ENCODE measurements at places on chromosomes 5 and 9. TPM values are rescaled to one million over a fixed set of nuclear protein-coding genes. Genes with fewer than 3 reads are reported as not detected.

GRCh38 chr5:151892393-151892792, 32.3 kb downstream of the GLRA1 start:
- no peaks in the 10 kb centered on the region for H3K4me1 ChIP-seq
- no peaks in the 10 kb centered on the region for H3K36me3 ChIP-seq
- no peak overlapping the region for H3K27ac ChIP-seq

GRCh38 chr9:86486891-86487837, 133.0 kb upstream of the TUT7 start:
- H3K27ac ChIP-seq: no peak overlapping the region
- H3K27me3 ChIP-seq: no peaks in the 10 kb centered on the region
- peaks cover 10% of the 10 kb centered on the region for H3K4me1 ChIP-seq
- DNase-seq: no peak
- H3K36me3 ChIP-seq: no peaks in the 10 kb centered on the region

GRCh38 chr5:41161271-41161670, 52.1 kb downstream of the C6 start:
- H3K27me3 ChIP-seq: no peaks in the 10 kb centered on the region
- H3K36me3 ChIP-seq: no peaks in the 10 kb centered on the region
- no peak overlapping the region for H3K27ac ChIP-seq
- no peak overlapping the region for H3K4me3 ChIP-seq

The ZNF462 gene
- not detected for total RNA-seq

DNA sequence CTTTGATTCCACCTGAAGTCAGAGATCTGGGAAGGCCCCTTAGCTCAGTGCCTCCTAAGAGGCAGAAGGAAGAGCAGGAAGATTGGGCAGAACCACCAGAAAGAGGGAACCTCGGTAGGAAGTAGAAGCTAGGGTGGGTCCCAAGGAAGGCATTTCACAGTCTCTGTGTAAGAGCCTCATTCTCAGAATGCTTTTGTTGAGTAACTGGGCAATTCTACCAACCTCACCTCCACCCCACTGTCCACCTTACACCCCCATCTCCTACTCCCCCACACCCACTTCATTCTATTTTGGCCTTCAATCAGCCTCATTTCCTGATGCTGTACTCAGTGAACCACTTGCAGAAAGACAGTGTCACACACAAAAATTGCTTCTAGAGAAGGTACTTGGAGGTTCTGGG, 3.5 kb downstream of the HBEGF start:
- peaks cover 60% of the 10 kb centered on the region for H3K36me3 ChIP-seq
- no peak for DNase-seq
- H3K4me3 ChIP-seq: peak overlapping the region; percentile 84
- no peaks in the 10 kb centered on the region for H3K27me3 ChIP-seq

DNA sequence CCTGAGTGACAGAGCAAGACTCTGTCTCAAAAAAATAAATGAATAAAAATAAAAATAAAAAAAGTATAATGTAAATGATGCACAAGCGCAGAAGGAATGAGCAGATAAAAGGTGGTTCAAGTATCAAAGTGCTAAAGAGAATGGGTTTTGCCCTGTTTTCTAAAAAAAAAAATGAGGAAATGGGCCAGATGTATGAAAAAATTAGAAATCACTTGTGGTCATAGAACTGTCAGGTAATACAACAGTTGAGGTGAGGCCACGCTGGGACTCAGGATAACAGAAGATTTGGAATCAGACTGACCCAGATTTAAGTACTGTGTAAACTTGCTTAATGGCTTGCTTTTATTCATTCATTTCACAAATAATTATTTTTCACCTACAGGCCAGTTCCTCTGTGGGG, 69.8 kb downstream of the MAPKAP1 start:
- peaks cover 45% of the 10 kb centered on the region for H3K4me1 ChIP-seq
- no peaks in the 10 kb centered on the region for H3K27me3 ChIP-seq
- no peak overlapping the region for H3K27ac ChIP-seq
- DNase-seq: no peak
- H3K4me3 ChIP-seq: no peak overlapping the region

- H3K36me3 ChIP-seq: peaks cover 2% of the 10 kb centered on the region
- H3K4me3 ChIP-seq: no peak overlapping the region
- peaks cover 14% of the 10 kb centered on the region for H3K4me1 ChIP-seq
- no peak overlapping the region for H3K27ac ChIP-seq
- no peaks in the 10 kb centered on the region for H3K27me3 ChIP-seq
These were observed 8.0 kb downstream of the PDCD1LG2 start for GRCh38 chr9:5518171-5518936.

The DHX29 gene
- total RNA-seq: 16.7 TPM

DNA sequence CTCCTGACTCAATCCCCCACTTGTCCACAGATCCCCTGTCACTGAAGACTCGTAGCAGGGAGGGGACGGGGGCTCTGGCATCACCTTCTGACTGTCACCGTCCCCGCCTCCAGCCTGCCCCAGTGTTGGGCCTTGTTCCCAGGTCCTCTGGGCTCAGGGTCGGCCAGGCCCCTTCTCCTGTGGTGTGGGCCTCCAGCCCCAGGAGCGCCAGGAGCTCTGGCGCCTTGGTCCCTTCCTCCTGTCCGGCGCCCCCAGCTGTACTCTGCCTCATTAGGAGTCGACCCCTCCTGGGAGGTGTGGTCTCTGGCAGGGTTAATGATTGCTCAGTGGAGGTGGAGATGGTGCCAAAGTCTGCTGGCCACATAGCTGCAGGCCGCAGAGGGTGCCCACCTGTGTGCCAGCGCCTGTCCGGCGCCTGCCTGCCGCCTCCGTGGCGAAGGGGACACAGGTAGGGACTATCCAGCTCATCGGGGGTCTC, at the start of gene CDHR2:
Gene CDHR2 (plus strand): TSS at position 376 of the 478 bp plus-strand sequence. CDS start 16,011 bp downstream, outside the sequence.
- H3K27me3 ChIP-seq: no peaks in the 10 kb centered on the region
- no peak within 1 kb of the TSS for H3K4me3 ChIP-seq
- peaks cover 37% of the 10 kb centered on the region for H3K4me1 ChIP-seq
- no peak within 1 kb of the TSS for H3K27ac ChIP-seq
- DNase-seq: no peak
- peaks cover 15% of the 10 kb centered on the region for H3K36me3 ChIP-seq

DNA sequence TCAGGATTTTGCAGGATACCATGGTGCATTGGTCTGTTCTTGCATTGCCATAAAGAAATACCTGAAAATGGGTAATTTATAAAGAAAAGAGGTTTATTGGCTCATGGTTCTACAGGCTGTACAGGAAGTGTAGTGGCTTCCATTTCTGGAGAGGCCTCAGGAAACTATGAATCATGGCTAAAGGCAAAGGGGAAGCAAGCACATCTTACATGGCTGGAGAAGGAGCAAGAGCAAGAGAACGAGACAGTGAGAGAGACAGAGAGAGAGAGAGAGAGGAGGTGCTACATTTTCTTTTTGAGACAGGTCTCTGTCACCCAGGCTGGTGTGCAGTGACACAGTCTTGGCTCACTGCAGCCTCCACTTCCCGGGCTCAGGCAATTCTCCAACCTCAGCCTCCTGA, 43.9 kb downstream of the P4HA2 start:
- H3K4me1 ChIP-seq: peaks cover 26% of the 10 kb centered on the region
- peaks cover 3% of the 10 kb centered on the region for H3K36me3 ChIP-seq
- no peak overlapping the region for H3K27ac ChIP-seq
- no peak for DNase-seq
- peaks cover 7% of the 10 kb centered on the region for H3K27me3 ChIP-seq

GRCh38 chr5:9059920-9060691, 485.8 kb downstream of the SEMA5A start:
- H3K4me1 ChIP-seq: no peaks in the 10 kb centered on the region
- no peaks in the 10 kb centered on the region for H3K36me3 ChIP-seq
- DNase-seq: no peak
- no peaks in the 10 kb centered on the region for H3K27me3 ChIP-seq

DNA sequence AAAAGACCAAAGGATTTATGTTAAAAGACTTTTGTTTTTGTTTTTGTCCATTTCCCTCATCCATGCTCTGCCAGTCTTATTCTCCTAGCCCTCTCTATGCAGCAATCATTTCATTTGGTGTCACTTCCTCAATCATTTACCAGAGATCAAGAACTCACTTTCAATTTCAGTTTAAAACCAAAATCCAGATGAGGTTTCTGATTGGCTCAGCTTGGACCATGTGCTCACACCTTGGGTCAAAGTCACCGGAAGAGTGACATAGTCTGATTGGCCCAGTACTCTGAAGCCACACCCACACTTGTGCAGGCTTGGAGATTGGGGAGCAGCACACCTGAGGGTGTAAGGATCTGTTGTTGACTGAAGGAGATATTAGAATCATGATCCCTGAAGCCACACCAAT, 79.6 kb downstream of the TLR4 start:
- no peak overlapping the region for H3K27ac ChIP-seq
- peaks cover 6% of the 10 kb centered on the region for H3K27me3 ChIP-seq
- DNase-seq: peak; percentile 61
- no peaks in the 10 kb centered on the region for H3K36me3 ChIP-seq
- peaks cover 20% of the 10 kb centered on the region for H3K4me1 ChIP-seq

- no peaks in the 10 kb centered on the region for H3K36me3 ChIP-seq
- no peak within 1 kb of the TSS for H3K27ac ChIP-seq
- no peak for DNase-seq
- peak within 1 kb of the TSS; percentile 57 for H3K4me3 ChIP-seq
- H3K27me3 ChIP-seq: peaks cover 64% of the 10 kb centered on the region
These were observed at the start of gene C1QTNF2 for GRCh38 chr5:160369990-160370712. TSS of gene C1QTNF2 (minus strand) at chr5:160370626. CDS start at chr5:160355011, 15,615 bp downstream.

The TEX48 gene
- 1.7 TPM for total RNA-seq

GRCh38 chr9:12538842-12539579, 154.2 kb upstream of the TYRP1 start:
- H3K27ac ChIP-seq: no peak overlapping the region
- no peaks in the 10 kb centered on the region for H3K36me3 ChIP-seq
- DNase-seq: no peak

- H3K4me1 ChIP-seq: no peaks in the 10 kb centered on the region
- no peak for DNase-seq
- no peak overlapping the region for H3K27ac ChIP-seq
- H3K27me3 ChIP-seq: no peaks in the 10 kb centered on the region
- peaks cover 13% of the 10 kb centered on the region for H3K36me3 ChIP-seq
These were observed 60.1 kb downstream of the ZDHHC21 start for GRCh38 chr9:14633148-14633547.

DNA sequence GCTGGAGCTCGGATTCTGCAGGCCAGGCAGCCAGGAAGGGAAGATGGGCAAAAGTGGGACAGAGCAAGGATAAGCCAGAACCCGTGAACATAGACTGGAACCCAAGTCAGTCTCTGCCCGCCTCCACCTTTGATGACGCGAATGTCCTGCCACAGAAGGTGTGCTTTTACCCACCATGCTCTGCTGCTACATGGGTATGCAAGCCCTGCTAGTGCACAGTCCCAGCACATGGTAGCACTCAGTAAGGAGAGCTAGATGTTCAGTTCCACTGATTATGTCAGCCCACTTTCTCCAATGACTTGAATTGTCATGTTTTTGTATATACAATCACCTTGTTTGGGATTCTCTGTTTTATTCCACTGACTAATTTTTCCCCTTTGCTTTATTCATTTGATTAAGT, 11.4 kb upstream of the CD72 start:
- no peak for DNase-seq
- H3K27me3 ChIP-seq: no peaks in the 10 kb centered on the region
- H3K4me3 ChIP-seq: no peak overlapping the region
- H3K27ac ChIP-seq: no peak overlapping the region

DNA sequence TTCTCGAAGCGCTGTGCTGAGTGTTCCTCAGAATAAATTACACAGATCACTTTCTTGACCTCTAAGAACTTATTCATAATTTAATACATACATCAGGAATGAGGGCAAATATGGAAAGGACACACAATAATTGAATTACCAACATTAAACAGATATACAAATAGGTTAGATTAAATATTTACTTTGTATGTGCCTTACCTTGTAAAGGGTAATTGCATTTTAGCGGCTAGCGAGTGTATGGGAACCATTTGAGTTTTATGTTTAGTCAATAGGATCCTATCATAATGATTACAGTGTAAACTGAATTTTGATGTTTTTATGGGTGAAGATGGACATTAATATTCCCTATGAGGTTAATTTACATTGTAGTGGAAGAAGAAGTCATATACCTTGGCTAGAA, 1187.1 kb upstream of the WWC1 start:
- H3K27ac ChIP-seq: no peak overlapping the region
- no peak overlapping the region for H3K4me3 ChIP-seq
- H3K36me3 ChIP-seq: no peaks in the 10 kb centered on the region
- no peak for DNase-seq
- no peaks in the 10 kb centered on the region for H3K4me1 ChIP-seq

DNA sequence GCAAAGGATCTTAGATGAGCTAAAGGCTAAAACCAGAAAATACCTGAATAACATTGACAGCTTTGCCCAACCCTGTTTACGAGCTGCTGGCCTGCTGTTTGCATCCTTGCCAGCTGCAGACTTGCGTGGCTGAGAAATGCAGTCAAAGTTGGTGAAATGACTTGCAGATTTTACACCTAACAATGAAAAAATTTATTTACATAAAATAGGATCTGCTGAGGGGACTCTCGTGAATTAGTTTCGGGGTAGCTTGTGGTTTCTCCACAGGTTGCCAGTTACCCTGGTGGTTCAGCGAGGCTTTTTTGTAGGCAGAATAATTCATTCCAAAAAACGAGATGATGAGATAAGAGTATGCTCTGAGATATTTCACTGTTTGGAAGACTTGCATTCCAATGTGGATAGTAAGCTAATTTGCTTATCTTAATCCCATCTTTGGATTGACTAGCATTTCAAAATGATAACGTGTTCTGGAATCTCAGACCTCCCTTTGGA, 65.7 kb upstream of the FANCC start:
- no peak overlapping the region for H3K4me3 ChIP-seq
- no peaks in the 10 kb centered on the region for H3K4me1 ChIP-seq
- peaks cover 43% of the 10 kb centered on the region for H3K27me3 ChIP-seq
- no peak overlapping the region for H3K27ac ChIP-seq
- DNase-seq: no peak
- no peaks in the 10 kb centered on the region for H3K36me3 ChIP-seq

The GABRA6 gene
- total RNA-seq: not detected

- H3K27ac ChIP-seq: peak overlapping the region; percentile 95
- DNase-seq: no peak
- H3K4me1 ChIP-seq: peaks cover 98% of the 10 kb centered on the region
- peak overlapping the region; percentile 75 for H3K4me3 ChIP-seq
- H3K36me3 ChIP-seq: peaks cover 80% of the 10 kb centered on the region
These were observed 78.8 kb upstream of the TNFAIP8 start for GRCh38 chr5:119276978-119277377.

GRCh38 chr5:168974082-168974481, 326.9 kb downstream of the SLIT3 start:
- H3K27ac ChIP-seq: no peak overlapping the region
- no peaks in the 10 kb centered on the region for H3K4me1 ChIP-seq
- DNase-seq: no peak

GRCh38 chr5:119435436-119436132, 16.7 kb upstream of the HSD17B4 start:
- H3K36me3 ChIP-seq: no peaks in the 10 kb centered on the region
- peaks cover 26% of the 10 kb centered on the region for H3K4me1 ChIP-seq
- no peak overlapping the region for H3K27ac ChIP-seq
- peaks cover 17% of the 10 kb centered on the region for H3K27me3 ChIP-seq

GRCh38 chr9:19380826-19381075, 715 bp upstream of the RPS6 start:
- H3K27me3 ChIP-seq: no peaks in the 10 kb centered on the region
- H3K4me3 ChIP-seq: peak overlapping the region; percentile 97
- H3K27ac ChIP-seq: peak overlapping the region; percentile 98
- DNase-seq: no peak
- peaks cover 43% of the 10 kb centered on the region for H3K4me1 ChIP-seq
